ENCODE measurements at places on chromosomes 16 and 17.

- no peak for DNase-seq
These were observed 1.1 kb downstream of the MLST8 start for GRCh38 chr16:2206420-2206779.

DNA sequence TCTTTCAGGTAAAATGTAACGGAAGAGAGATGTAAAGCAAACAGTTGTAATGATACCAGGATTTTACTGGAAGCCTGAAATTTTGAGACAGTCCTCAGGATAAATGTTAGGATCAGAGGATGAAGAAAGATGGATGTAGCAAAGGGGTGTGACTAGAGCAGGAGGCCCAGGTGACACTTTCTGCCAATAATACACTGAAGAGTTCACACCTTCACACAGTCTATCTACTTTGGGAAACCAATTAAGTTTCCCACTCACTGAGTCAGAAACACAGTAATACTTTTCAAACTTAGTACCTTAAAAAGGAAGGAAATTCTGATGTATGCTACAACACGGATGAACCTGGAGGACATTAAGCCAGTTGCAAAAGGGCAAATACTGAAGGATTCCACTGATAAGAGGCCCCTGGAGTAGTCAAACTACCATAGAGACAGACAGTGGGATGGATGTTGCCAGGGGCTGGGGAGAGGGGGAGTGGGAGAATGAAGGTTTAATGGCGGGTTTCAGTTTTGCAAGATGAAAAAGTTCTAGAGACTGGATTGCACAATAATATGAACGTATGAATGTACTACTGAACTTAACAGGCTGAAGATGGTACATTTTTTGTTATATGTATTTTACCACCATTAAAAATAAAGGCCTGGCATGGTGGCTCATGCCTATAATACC lies 62.3 kb downstream of the CYTH1 start:
- no peak for DNase-seq

DNA sequence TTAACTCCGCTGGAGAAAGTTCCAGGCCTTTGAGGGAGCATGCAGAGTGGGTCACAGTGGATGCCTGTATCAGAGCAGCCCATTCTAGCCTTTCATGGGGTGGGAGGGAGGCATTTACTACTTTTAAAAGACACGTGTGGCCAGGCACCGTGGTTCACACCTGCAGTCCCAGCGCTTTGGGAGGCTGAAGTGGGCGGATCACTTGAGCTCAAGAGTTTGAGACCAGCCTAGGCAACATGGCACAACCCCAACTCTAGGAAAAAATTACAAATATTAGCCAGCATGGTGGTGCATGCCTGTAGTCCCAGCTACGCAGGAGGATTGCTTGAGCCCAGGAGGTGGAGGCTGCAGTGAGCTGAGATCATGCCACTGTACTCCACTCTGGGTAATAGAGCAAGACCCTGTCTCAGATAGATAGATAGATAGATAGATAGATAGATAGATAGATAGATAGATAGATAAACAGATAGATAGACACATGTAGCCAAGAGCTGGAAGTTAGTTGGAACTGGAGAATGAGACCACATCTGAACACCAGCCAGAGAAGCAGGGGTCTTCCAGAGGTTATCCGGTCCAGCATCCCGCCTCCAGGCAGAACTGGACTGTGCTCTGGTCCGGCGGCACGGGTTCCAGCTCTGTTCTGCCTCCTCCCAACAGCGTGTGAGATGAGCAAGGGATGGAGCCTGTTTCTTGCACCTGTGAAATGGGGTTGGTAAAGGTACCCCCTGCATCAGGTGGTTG lies 3.6 kb downstream of the ADCY7 start:
- DNase-seq = no peak

- DNase-seq = no peak
These were observed 1.1 kb upstream of the ADCY7 start for GRCh38 chr16:50265260-50265659.

DNA sequence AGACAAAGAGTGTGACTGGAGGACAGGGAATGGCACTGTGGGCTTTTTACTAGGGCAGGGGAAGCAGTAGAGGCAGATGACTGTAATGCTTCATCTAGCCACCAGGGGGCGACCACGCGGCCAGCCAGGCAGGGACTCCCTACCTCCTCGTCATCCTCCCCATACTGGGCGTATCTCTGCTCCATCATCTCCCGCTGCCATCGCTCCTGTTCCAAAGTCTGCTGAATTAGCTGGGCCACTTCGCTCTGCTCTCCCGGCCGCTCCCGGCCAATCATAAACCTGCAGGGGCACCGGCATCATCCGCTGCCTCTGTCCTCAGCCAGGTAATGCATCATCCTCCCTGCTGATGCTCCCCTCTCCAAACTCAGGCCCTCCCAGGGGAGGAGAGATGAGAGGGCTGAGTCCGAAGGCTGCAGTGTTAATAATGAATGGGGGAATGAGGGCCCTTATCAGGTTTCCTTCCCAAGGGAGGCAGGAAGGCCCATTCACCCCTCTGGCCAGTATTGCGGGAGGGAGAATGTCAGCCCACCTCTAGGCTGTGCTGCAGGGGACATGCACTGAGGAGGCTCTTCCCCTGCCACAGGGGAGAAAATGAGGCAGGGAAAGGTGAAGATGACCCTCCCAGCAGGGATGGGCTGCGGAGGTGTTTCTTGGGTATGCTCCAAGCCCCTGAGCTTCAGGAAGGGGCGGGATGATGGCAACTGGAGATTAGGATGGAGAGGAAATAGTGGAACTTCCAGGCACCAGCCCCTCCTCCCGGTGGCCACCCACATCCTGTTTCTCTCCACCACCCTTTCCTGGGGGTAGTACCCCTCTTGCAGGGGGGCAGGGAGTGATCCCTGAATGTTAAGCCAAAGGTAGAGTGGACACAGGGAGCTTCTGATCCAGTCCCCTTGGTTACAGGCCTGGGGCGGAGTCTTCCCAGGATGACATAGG lies 10.3 kb upstream of the SAMD14 start:
- DNase-seq = peak; percentile 85

DNA sequence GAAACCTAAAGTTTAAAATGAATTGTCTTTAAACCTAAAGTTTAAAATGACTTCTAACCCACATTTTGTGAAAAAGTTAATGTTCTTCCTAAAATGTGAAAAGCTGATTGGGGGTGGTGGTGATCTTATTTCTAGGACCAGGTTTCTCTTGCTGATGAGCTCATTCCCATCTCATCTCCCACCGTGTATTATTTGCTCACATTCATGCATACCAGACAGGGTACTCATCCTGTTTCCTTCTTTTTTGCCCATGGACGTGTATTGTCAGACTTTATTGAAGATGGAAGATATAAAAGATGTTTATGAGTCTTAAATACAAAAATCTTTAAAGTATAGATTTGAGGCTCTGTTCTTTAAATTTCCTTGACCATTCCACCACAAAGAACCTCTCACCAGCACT lies 70.1 kb upstream of the MPHOSPH6 start:
- DNase-seq = peak; percentile 31

DNA sequence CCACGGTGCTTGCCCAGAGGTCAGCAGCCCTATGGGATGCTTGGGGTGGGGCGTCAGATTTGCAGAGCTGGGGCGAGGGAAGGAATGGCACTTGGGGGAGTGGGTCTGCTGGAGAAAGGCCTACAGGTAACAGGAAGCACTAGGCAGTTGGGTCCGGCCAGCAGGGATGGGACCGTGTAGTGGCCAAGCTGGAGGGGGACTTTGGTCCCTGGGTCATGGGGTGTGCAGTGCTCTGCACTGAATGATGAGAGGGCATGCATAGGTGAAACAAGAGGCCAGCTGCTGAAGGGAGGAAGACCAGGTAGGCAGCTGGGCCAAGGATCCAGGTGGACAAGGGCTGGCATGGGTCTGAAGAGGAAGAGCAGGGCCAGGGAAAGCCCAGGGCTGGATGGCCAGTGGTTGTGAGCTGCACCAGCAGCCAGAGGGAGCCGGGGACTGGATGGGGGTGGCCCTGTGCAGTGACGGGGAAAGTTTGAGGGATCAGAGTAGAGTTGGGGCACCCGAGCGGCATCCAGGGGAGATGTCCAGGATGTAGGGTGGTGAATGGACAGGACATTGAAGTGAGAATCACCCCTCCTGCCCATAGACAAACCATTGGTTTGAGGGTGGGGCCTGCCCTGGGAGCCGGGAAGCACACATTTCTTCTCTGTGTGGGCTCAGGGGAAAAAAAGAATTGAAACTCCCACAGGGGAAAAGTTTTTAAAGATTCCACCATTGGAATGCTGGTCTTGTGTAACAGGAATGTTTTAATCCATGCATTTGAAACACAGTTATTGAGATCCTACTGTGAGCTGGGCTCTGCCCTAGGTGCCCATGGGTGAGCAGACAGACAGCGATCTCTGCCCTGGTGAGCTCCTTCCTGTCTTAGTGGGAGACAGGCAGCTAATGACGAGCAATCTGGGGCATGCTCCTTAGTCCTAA lies 25.1 kb downstream of the RAI1 start:
- DNase-seq = no peak

DNA sequence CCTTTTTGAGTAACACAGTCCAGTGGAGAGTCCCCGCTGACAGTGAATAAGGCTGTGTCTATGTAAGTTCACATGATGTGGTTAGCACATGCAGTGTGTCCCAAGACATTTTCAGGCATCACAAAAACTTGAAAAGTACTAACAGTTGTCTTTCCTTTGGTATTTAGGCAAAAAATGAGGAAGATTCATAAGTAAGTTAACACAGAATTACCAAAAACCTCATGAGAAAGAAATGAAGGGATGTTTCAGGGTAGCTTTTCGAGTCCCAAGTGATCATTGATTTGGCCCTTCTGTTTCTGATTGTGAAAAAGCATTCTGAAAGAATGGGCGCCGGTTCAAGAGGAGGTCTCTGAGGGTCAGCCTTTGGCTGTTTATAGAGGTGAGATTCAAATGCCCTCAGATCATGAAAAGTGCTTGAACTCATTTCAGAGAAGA lies 529 bp upstream of the ASPA start:
- DNase-seq = no peak

- peak; percentile 40 for DNase-seq
These were observed 770 bp downstream of the CCNF start for GRCh38 chr16:2429771-2430663.

- DNase-seq = no peak
These were observed 42.4 kb upstream of the JPH3 start for GRCh38 chr16:87559945-87560344.

- DNase-seq = no peak
These were observed 14.3 kb downstream of the JUP start for GRCh38 chr17:41772218-41772585.

GRCh38 chr16:88014252-88014781 lies 63.1 kb downstream of the BANP start:
- DNase-seq = peak; percentile 24

DNA sequence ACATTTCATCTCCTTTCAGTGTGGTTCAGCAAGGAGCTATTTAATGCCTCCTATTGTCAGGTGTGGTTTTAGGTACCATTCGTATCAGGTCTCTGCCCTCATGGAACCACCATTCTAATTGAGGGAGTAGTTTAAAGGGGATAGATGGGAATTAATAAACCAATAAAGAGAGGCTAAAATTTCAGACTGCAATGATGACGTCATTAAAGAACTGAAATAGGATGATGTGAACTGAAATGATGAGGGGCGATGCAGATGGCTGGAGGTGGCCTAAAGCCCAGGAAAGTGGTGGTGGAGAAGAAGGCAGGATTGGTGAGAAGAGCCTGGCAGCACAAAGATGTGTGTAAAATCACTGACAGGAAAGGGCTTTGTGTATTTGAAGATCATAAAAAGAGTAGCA lies 148.9 kb upstream of the RBFOX1 start:
- DNase-seq = no peak

DNA sequence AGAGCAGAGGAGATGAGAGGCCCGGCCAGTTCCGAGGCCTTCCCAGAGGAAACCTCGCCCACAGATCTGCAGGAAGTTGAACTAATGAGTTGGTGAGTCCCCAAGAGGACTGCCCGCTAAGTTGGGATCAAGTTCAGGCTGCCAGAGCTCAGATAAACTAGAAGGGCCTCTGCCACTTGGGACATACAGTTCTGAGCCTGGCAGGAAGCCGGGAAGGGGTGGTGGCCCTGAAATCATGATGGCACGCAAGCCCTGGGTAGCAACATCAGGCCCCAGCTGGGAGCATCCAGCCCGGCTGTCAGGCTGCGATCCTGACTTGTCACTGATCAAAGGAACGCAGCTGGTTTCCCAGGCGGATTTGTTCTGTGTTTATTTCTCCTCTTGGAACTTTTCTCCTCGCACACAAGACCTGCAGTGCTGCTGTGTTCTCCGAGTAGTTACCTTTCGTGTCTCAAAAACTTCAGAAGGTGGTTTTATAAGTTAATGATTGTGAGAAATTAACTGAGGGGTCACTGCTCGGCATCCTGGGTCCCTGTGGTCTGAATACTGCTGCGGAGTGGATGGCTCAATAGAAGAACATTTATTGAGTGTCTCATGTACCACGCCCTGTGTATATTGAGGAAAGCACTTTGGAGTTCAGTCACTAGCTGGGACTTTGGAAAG lies 8.0 kb upstream of the WFDC1 start:
- DNase-seq = peak; percentile 68

GRCh38 chr16:84220851-84221250 lies 19.0 kb downstream of the KCNG4 start:
- peak; percentile 54 for DNase-seq

- DNase-seq = no peak
These were observed 538 bp upstream of the CCNF start for GRCh38 chr16:2428784-2429033.

- DNase-seq = no peak
These were observed 46.7 kb downstream of the STAT3 start for GRCh38 chr17:42341568-42341967.

- DNase-seq = no peak
These were observed 4.6 kb downstream of the TSPOAP1 start for GRCh38 chr17:58324056-58324408.

- no peak for DNase-seq
These were observed 25.7 kb upstream of the SLC39A11 start for GRCh38 chr17:73118139-73118538.

DNA sequence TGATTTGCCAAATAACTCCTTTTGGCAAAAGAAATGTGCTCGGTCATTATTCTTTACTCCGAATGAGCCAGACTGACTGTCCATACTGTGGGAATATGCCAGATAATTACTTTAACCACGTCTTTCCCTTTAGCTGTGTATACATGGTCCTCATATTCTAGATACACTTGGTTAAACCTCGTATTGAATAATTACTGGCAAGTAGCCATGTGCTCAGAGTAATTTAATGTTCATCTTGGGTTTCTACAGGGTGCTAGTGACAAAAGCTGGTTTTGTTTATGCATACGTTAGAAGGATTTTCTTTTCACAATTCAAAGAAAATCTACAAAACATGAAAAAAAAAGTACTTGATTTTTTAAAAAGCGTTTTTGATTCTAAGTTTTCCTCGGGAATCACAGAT lies 540.3 kb downstream of the KCNJ2 start:
- DNase-seq = no peak
